Muscle of leg (tissue), 16 donors: ENCODE measurements at places on chromosomes 2 and 18. TPM values are rescaled to one million over a fixed set of nuclear protein-coding genes. Genes with fewer than 3 reads are reported as not detected.

- no peak for DNase-seq
Measured at GRCh38 chr18:68417826-68418225, 297.1 kb downstream of the TMX3 start.

- no peak for DNase-seq
Measured at GRCh38 chr2:228321015-228321414, 139.5 kb upstream of the SPHKAP start.

GRCh38 chr18:55461848-55462247 lies 126.1 kb downstream of the TCF4 start:
- DNase-seq, result no peak

- peak; percentile 72 for DNase-seq
Measured at GRCh38 chr2:241906826-241907570, 37.5 kb downstream of the RTP5 start.

DNA sequence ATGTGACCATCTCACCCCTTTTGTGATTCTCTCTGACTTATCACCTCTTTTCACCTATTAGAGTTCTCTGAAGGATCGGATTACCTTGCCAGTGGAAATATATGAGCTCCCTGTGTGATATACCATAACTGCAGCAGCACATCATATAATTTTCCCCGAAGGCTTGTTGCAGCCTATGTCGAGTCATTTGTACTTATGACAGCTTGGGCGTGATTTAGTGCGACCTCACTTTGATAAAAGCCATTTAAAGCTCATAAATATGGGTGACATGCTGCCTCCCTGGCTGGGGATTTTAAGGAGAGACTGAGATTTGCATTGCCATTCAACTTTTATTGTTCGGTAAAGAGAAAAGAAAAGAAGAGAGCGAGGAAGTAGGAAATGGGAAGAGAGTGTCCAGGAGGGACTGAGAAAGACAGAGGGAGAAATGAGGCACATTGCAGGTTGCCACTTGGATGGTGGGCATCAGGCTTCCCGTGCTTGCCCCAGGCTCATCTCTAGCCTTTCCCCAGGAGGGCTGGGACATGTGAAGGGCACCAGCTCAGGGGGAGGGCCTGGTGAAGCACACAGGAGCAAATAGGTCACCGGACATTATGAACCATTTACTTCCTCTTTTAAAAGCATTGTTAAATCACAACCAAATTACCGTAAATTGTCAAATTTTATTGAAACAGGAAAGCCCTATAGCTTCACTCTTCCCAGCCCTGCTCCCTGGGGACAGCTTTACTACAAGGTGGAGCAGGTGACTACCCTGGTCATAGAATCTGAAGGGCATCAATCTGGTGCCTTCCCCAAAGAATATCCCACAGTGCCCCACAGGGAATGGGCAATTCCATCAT lies 161.3 kb downstream of the SETBP1 start:
- no peak for DNase-seq

- no peak for DNase-seq
Measured at GRCh38 chr2:25936889-25937545, 45.3 kb downstream of the KIF3C start.

- DNase-seq, result peak; percentile 79
Measured at GRCh38 chr2:99881901-99882591, 260.3 kb downstream of the AFF3 start.

DNA sequence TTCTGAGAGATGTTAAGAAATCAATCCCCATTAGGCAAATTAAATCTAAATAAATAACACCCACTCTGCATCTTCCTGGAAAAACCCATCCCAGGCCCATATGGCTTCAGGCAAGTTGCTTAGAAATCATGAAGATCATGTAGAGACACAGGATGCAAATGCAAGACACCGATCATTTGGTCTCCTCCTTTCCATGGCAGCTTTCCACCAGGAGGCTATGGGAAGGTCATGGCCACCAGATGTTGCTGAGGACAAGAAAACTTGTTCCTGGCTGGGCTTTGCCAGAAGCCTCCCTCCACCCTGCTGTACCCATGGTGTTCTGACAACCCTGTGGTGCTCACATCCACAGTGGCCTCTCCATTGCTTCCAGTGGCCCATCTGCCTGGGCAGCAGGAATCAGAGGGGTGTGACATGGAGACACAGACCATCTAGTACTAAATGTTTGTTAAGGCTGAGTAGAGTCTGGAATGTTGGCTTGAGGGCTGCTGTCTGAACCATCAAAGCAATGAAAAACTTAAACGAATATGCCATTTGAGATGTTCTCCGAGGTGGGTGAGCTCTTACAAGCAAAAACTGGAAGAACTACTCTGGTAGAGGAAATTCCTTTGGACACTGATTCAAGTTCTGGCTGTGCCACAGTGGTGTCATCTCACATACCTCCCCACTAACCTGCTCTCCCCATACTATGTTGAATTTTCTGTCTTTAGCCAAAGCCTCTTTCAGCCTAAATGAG lies 293.2 kb downstream of the TNS1 start:
- DNase-seq, result peak; percentile 84

SOX11 gene
- polyA plus RNA-seq, result 31.3 TPM

ANKRD30BL gene
- polyA plus RNA-seq, result 0.09 TPM

GPR39 gene
- 0.09 TPM for polyA plus RNA-seq
